ENCODE measurements at places on chromosomes 1 and 21.
A peak's percentile ranks its signal among the peaks of the same experiment; 100 is the strongest.

- no peak for DNase-seq
Measured at GRCh38 chr1:205122489-205122882, 708 bp upstream of the RBBP5 start.

- DNase-seq = peak; percentile 15
Measured at GRCh38 chr1:202750024-202750423, 39.8 kb upstream of the SYT2 start.

GRCh38 chr1:100868364-100868995, 26.2 kb downstream of the EXTL2 start:
- DNase-seq = peak; percentile 9

DNA sequence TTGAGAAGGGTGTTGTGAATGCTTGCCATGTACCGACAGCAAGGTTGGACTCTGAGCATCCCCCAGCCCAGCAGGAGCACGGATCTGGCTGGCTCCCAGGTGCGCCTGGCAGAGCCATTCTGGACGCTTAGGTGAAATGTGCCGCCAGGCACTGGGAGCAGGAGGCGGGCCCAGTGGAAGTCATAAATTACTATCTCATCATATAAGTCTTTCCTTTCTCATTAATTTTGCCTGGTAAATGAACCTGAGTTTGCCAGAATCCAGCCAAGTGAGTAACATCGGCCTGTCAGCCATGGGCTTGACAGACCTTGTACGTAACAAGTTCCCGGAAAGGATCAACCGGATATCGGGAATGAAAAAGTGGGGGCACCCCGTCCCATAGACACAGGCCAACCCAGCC, 179.5 kb upstream of the ARHGEF16 start:
- DNase-seq = peak; percentile 2

DNA sequence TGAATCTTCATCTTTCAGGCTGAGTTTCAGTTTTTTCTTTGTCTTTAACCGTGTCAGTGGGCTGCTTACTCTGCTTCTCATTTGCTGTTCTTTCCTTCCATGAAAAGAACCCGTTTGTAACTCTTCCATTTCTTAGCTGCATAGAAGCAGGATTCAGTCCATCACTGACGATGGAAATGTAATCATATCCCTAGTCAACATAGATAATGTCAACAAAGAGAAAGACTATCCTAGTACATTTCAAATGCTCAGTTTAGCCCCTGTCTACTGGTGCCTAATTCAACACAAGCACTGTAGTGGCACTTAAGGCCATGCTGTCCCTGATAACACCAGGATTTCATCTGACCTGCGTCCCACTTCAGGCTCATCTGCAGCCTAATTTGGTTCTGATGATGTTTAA, 376 bp downstream of the GBP1 start:
- no peak for DNase-seq

DNA sequence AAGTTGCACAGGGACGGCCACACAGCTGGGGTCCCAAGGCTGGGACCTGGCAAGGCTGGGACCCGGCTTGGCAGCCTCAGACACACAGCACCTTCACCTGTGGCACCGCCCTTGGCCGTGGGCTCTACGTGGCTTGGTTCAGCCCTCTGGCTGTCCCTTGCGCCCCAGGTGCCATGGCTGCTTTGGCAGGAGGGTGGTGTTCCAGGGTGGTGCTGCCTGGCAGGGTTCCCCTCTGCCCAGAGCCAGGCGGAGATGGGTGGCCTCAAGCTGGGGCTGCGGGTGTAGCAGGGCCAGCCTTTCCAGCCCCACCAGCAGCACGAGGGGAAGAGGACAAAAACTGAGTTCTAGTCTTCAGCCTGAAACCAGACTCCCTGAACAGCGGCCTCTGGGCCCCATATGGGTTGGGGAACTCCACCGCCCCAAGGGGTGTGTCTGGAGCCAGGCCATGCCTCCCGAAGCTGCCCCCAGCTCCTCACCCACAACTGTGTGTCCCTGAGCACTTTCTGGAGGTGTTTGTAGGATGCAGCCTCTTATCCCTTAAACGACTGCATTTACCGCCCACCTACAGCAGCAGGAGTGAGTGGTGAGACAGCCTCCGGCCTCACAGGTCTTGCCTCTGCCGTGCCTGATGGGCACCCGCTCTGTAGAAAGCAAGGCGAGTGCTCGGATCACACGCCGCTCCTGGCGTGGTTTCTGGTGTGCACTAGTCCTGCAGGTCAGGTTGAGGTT, 92.3 kb downstream of the PDE9A start:
- no peak for DNase-seq

- DNase-seq = no peak
Measured at GRCh38 chr1:103156966-103157365, 48.6 kb upstream of the COL11A1 start.

DNA sequence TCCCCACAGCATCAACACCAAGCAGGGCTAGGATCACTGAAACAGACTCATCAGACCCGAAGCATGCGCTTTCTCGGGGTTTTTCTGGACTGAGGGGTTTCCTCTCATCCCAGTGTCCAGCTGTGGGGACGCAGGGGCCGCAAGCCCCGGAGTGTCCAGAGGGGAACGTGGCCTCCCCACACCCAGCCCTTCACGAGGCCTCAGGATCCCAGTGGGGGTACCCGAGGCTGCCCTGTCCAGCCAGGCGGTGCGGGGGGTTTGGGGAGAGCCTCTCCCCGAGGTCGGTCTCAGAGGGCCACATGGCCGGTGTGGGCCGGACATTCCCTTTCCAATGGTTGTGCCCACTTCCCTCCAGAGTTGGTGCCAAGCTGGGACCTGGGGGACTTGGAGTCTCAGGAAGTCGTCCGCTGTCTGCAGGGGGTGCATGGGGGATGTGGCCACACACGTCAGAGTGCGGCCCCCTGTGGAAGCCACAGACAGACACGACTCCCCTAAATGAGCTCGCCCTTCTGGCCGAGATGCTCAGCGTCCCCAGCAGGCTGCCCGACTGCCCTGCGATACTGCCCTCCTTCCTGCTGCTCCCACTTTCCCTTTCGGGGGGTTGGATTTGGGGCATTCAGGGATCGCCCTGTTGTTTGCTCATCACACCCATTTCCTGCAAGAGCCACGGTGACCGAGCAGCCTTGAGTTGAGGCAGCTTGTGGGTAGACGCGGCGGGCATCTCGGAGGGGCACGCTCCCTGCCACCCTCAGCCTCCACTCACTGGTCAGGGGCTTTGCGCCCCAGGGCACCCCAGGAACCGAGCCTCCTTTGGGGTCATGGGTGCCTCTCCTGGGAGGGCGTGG, 4.1 kb downstream of the COL6A1 start:
- no peak for DNase-seq

GRCh38 chr1:21903638-21904453, 33.3 kb downstream of the HSPG2 start:
- no peak for DNase-seq

DNA sequence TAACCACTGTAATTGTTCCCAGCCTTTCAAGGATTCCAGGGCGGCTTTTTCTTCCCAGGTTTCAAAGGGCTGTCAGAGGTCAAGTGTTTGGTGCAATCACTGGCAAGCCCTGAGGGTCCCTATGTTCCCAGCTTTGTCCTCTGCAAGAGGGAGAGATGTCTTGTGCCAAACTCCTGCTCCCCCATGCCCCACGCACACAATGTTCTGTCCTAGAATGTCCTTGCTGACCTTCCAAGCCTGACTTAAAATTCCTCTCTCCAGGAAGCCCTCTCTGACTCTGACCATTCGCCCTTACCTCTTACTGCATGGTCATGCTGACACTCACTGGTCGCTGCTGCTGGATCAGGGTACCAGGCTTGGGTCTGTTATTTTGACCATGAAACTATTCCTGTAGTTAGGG, 152.5 kb upstream of the KCND3 start:
- DNase-seq = no peak

DNA sequence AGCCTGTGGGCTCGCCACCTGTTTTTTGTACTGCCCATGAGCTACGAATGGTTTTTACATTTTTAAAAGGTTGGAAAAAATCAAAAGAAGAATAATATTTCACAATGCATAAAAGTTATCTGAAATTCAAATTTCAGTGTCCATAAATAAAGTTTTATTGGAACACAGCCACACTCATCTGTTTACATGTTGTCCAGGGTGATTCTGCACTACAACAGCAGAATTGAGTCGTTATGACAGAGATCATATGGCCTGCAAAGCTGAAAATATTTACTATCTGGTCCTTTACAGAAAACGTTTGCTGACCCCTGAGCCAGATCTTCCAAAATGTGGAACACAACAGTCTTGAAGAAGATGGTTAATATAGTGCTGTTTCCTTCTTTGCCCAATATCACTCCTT, 89.4 kb downstream of the TM2D1 start:
- no peak for DNase-seq

- DNase-seq = no peak
Measured at GRCh38 chr21:32592929-32593502, 7.7 kb upstream of the TCP10L start.

DNA sequence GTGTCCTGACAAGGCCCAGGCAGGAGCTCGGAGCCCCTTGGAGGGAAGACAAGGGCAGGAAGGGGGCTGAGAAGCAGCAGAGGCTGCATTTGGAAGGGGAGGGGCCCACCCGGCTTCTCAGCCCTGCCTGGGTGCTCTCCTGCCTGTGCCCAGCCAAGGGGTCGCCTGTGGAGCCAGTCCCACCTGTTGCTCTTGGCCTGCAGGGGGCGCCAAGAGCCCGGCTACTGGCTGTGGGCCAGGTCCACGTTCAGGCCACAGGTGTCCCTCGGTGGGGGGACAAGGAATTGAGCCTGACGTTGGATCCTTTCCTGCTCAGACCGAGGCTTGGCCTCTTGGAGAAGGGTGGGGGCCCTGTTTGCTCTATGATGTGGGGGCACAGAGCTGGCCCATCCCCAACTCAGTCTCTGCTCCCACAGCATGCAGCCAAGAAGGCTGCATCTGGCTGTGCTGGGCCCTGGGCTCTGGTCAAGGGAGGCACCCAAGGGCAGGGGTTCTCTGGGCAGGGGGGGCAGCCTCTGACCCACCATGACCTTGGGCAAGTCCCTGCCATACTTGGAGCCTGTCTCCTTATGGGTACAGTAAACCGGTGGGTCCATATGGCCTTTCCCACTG, 10.9 kb downstream of the WNT4 start:
- peak; percentile 6 for DNase-seq

- no peak for DNase-seq
Measured at GRCh38 chr1:210681158-210681557, 352.5 kb downstream of the HHAT start.

DNA sequence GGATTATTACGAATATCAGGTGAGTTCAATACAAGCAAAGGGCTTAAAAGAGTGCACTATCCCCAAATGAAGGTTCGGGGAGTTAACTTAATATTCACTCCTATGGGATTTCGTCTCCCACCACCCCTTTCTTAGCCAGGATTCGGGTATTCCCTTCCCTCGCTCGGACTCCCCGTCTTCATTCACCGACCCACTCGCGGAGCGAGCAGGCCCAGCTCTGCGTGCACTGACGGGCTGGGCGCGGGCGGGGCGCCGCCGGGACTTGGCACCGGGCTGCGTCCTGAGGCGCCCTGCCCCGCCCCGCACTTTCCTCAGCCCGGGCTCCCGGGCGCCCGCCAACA, 7.7 kb upstream of the MPZL1 start:
- no peak for DNase-seq

DNA sequence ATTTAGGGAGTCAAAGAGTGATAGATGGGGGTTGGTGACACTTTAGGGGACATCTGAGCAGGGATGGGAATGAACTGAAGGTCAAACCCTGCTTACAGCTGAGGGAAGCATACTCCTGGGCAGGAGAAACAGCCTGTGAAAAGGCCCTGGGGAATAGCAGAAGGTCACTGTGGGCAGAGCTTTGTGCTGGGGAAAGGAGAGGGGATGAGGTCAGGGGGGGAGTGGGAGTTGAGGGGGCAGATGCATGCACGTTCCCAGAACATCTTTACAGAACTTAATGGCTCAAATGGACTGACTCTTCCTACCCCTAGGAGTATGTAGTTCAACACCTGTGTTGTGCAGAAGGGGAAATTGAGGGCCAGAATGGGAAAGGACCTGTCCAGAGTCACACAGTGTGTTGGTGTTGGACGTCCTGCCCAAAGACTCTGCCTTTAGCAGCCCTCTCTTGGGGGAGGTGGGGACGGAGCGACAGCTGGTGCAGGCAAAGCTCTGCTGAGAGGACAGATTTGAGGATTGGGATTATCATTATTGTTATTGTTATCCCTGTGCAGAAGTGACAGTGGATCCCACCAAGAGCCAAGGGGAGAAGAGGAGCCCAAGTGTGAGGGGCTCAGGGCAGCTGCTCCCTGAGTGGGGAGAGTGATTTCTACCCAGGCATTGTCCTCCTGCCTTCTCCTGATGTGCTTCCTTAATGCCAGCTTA, 116.5 kb downstream of the PTPRU start:
- DNase-seq = no peak

DNA sequence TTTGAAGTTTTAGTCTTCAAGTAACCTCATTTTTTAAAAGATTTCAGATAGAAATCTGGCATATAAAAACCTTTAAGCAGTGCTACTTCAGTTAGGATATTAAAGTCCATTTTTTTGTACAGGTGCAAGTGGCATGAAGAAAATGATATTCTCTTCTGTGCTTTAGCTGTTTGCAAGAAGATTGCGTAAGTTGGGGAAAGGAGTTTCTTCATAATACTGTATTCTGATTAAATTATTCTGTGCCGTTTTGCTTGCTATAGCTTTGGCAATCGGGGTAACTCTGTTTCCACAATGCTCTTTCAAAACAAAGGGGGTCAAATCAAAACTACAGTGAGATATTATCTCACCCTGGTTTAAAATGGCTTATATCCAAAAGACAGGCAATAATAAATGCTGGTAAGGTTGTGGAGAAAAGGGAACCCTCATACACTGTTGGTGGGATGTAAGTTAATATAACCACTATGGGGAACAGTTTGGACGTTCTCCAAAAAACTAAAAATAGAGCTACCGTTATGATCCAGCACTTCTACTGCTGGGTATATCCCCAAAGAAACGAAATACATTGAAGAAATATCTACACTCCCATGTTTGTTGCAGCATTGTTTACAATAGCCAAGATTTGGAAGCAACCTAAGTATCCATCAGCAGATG, 27.1 kb downstream of the MAEL start:
- DNase-seq = no peak

DNA sequence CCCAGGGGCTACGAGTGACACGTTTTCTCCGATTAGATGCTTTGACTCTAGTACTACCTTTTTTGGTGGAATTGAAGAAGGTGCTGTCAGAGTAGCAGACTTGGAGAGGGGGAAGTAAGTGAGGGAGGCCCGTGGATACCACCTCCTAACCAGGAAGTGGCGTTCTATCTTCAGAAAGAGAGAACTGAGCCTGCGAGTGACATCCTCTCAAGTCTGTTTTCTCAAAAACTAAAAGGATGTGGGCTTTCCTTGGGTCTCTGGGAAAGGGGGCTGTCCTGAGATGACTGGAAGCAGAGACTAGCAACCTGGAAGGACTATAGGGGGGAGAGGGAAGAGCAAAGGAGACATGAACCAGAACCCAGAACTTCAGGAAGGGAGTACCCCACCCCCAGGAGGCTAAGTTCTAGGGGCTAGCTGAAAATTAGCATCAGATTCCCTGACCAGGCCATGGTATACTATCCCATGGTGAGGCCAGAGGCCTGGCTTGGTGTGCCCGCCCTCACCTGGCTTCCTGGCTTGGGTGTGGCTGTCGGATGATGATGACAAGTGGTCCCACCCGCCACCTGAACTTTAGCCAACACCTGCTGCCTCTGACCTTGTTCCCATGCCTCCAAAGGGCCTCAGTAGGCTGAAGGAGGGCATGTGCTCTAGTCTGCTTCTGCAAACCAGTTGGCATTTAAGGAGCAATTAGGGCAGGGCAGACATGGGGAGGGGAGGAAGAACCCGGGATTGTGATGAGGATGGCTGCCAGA, 49.1 kb downstream of the ATP2B4 start:
- DNase-seq = no peak

- no peak for DNase-seq
Measured at GRCh38 chr21:42452401-42453223, 43.4 kb downstream of the RSPH1 start.

All from NCI-H774 (cell line).